NCI-H510A (cell line): ENCODE measurements at places on chromosomes 2 and 18.

DNA sequence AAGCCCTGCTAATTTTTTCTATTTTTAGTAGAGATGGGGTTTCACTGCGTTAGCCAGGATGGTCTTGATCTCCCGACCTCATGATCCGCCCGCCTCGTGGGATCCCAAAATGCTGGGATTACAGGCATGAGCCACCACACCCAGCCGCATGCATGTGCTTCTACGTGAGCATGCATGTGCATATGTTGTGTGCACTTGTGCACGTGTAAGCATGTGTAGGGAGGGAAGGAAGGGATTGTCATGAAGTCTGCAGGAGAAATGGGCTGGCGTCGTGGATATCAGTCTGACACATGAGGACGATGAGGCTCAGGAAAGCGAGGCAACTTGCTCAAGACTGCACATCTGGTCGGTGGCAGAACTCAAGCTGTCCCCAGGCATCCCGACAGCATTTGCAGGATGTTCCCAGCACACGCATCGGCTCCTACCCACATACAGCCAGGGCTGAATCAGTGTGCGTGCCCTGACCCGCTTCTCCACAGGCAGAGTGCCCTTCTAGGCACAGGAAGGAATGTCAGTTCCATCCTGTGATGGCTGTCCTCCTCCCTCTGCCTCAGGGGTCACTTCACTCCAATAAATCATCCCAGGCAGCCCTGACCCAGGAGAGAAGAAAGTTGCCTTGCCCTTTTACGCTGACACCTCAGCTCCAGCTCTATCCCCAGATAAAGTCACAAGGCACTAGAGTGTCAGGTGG is 49.9 kb upstream of the SLC14A2 start:
- DNase-seq = no peak

- no peak for DNase-seq
These were observed 211.6 kb downstream of the SEPTIN10 start for GRCh38 chr2:109402180-109402579.

DNA sequence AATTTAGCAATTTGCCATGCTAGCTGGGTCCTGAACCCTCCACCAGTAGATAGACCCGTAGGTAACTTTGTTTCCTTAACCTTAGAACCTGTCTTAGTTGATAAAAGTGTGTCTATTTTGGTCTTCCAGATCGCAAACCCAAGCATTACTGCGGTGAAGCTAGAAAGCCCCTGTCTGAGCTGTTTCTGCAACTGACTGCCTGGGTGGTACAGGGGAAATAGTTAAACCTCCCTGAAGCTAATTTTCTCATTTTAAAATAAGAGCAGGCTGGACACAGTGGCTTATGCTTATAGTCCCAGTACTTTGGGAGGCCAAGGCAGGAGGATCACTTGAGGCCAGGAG is 101.7 kb upstream of the MSH2 start:
- no peak for DNase-seq

DNA sequence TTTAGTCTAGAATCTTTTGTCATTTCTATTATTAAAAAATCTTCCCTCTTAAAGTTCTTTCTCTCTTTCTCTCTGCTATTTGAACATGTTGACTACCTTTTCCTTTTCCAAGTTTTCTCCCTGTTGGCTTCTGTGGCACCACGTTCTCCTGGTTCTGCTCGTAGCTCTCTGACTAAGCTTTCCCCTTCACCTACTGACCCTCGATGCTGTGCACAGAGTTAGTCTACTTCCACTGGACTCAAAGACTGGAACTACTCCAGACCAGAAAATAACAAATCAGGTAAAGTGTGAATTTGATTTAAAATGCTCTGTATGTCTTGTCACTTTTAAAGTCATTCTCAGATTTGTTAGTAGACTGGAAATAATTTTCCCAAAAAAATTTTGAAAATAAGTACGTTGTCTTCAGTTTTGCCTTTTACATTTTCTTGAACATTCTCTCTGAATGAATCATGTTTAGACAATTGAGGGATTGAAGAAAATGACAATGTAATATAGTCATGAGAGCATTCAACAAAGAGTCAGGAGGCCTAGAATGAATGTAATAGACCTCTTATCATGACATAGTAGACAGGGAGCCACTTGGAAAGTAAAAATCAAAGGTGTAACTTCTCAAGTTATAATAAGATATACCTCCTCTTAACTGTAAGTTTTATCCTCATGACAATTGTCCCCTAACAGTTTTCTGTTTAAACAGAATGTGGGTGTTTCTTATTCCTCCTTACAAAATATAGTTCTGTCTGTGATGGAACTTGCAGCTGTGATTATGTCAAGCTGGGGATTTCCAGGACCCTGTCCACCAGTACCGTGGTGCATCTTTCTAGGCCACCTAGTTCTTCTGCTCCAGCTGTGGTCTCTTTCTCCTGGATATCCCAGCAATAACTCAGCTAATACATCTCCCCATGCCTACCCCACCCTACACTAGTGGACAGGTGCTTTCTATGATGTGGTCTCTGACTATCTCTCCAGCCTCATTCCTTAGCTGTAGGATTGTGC is 25.5 kb downstream of the ITPRID2 start:
- no peak for DNase-seq
